ENCODE measurements at places on chromosomes 6 and 20.

- no peak for DNase-seq
Observed at GRCh38 chr6:132404736-132405135, 3.5 kb upstream of the MOXD1 start.

- no peak for DNase-seq
Observed at GRCh38 chr20:1863296-1863695, 31.9 kb upstream of the SIRPA start.

DNA sequence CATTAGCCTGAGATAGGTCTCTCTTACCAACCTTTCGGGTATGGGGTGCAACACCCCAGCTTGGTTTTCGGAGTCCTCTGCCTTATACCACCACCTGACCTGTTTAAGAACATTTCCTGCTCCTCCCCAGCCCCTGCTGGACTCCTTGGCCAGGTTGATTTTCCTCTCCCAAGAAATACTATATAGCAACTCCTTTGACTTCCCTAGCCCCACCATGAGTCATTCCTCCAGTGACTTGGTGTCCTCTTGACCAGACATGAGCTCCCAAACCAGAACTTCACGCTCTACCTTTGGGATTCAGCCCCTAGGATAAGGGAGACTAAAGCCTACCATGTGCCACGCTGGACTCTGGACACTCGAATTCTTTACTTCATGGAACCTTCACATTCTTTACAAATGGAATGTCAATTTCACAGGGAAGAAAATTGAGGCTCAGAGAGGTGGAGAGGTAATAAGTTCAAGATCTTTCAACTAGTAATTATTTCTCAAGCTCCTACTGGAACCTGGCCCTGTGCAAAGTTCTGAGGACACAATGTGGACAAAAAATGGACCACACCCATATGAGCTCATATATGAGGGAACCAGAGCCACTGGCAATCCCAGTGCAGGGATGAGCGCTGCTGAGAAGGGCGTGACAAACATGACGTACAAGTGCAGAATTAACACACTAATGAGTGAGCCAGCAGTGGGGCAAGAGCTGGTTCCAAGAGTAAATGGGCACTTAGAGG lies 48.2 kb downstream of the SIRPA start:
- no peak for DNase-seq

DNA sequence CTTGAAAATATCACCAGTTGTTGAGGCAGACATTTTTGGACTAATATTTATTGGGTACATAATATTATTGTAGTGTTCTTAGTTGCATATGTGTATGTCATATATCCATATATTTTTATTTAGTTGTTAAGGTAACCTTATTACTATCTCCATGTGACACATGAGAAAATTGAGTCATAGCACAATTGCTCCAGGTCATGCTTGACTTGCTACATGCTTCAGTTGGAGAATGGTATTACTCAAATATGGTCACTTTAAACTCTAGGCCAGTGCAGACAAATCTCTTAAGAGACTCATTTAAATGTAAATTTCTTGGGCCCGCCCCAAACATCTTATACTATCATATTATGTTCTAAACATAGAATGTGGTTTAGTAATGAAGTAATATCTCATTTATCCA lies 246.1 kb downstream of the RIMS1 start:
- no peak for DNase-seq

GRCh38 chr6:101482606-101483005 lies 89.1 kb downstream of the GRIK2 start:
- DNase-seq: no peak

GRCh38 chr20:50387996-50388332 lies 122.2 kb upstream of the PTPN1 start:
- DNase-seq: no peak

DNA sequence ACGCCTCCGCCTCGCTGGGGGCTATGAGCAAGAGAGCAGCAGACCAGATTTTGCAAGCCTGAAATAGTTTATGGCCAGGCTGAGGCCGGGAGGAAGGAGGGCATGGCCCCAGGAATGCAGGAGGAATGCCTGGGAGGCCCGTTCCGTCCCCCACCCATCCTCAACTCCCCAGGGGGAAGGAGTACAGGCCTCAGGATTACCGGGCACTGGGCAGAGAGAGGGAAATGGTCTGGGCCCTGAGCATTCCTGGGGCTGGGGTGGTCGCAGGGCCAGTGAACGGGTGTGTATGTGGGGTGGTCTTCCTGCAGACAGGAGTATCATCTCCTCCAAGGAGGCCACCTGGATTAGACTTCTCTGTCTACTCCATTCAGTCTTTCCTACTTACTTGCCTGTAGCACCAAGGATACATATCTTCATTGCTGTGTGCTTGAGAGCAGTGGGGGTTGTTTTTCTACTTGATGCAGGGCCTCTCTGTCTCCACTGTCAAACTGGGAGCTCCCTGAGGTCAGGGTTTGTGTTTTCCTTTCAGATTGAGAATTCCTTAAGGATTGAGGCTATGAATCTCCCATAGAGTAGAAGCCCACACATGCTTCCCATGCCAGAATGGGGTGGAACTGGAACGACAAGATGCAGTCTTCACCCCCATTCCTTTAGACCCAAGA lies 81.3 kb downstream of the VEGFA start:
- no peak for DNase-seq

GRCh38 chr20:45098103-45098773 lies 2.7 kb downstream of the KCNS1 start:
- DNase-seq: no peak

GRCh38 chr20:48217190-48217589 lies 431.9 kb upstream of the SULF2 start:
- DNase-seq: no peak

DNA sequence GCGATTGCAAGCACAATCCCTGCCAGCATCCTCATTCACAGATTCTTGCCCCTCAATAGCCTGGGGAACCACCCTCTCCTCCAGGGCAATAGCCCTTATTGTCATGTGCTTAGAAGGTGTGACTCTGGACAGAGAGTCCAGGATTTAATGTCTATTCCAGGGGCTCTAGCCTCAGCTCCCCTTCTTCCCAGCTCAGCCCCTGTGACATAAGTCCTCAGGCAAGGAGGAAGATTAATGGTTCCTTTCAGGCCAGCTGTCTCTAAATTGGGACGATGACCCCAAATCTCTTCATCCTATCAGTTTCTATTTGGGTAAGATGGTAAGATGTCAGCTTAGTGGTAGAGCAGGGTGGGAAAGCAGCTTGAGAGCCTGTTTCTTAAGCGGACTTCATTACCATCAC lies 8.1 kb downstream of the LRFN2 start:
- DNase-seq: no peak

DNA sequence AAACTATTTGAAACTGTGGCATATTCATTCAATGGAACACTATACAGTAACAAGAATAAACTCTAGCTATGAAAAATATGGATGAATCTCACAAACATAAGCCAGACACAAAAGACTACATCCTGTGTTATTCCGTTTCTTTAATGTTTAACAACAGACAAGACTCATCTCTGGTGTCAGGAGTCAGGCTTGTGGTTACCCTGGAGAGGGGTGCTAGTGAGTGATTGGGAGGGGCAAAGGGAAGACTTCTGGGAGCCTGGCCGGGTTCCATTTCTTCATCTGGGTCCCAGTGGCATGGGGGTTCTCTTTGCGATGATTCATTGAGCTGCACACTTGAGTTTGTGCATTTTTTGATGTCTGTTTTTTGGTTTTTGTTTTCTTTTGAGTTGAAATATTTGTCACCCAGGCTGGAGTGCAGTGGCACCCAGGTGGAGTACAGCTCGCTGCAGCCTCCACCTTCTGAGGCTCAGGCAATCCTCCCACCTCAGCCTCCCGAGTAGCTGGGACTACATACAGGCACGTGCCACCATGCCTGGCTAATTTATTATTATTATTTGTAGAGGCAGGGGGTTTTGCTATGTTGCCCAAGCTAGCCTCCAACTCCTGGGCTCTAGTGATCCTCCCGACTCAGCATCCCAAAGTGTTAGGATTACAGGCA lies 21.2 kb upstream of the TTPAL start:
- DNase-seq: no peak

Data from stimulated activated CD8-positive, alpha-beta memory T cell treated with anti-CD3 and anti-CD28 coated beads, Interleukin-2, amount 100 ng/mL, for 48 hours (primary cell).